SHP77 (cell line): ENCODE measurements at places on chromosomes 13 and 19.
A peak's percentile ranks its signal among the peaks of the same experiment; 100 is the strongest.

DNA sequence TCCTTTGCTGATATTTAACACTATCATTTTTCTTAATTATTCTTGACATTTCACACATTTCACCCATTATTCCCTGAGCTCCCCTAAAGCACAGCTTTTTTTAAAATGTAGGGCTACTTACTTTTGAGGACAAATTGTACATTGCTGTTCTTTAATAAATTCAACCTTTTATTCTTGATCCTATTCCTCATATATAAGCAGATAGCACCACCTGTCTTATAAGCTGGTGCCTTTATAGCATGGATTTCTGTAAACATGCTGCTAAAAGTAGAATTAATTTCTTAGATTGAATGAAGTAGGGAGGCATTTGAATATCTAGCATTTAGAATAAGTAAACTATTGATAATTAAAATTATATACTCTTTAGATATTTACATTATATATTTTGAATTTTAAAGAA, 603.4 kb upstream of the PCDH9 start:
- DNase-seq = no peak

DNA sequence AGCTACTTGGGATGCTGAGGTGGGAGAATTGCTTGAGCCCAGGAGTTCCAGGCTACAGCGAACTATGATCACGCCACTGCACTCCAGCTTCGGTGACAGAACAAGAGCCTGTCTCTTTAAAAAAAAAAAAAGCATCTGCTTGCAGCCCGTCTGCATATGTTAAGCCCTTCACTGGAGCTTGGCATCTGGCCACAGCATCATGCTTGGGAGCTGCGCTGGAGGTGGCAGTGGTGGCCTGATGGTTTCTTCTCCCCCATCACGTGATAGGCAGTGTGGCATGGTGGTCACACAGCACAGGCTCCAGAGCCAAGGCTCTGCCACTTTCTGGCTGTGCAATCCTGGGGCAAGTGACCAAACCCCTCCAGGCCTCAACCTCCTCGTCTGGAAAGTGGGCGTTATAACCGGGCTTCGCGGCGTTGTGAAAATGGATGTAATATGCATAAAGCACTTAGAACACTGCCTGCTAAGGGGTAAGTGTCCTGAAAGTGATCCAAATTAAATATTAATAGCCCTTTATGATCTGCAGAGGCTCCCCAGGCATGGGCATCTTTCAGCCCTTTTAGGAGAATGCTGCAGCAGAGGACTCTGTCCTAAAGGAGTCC, 24.4 kb downstream of the MARK4 start:
- DNase-seq = no peak

GRCh38 chr19:49339301-49340068, 4.3 kb downstream of the CD37 start:
- no peak for DNase-seq

GRCh38 chr13:41756198-41756880, 204.6 kb downstream of the VWA8 start:
- no peak for DNase-seq

DNA sequence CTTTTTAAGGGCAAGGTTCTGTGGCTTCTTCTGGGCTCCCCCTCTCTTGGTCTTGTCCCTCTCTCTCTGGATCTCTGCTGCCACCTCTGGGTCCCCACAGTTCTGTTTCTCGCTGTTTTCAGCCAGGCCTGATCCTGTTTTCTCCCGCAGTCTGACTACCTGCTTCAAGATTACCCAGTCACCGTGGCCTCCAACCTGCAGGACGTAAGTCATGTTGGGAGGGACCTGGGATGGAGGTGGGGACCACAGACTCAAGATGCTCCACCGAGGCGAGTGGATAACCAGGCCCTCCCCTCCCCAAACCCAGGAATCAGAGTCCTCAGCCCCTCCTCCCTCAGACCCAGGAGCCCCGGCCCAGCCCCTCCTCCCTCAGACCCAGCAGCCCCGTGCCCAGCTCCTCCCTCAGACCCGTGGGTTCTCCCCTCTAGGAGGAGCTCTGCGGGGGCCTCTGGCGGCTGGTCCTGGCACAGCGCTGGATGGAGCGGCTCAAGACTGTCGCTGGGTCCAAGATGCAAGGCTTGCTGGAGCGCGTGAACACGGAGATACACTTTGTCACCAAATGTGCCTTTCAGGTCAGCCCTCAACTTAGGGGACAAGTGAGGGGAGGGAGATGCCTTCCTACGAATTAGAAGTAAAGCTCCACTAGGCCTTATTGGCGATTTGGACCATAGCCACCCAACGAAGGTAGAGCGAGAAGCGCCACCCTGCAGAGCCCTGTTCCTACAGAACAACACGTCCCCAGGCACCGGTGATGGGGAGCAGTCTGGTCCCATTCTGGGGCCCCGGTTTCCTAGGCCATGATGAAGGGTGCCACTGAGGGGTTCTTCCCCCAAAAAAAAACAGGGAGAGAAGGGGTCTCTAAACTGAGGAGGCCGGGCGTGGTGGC, 2.2 kb downstream of the FLT3LG start:
- DNase-seq = peak; percentile 81

GRCh38 chr19:21694171-21694906, 73.0 kb downstream of the ZNF100 start:
- DNase-seq = no peak

GRCh38 chr13:76887076-76887563, 915 bp upstream of the KCTD12 start:
- no peak for DNase-seq

DNA sequence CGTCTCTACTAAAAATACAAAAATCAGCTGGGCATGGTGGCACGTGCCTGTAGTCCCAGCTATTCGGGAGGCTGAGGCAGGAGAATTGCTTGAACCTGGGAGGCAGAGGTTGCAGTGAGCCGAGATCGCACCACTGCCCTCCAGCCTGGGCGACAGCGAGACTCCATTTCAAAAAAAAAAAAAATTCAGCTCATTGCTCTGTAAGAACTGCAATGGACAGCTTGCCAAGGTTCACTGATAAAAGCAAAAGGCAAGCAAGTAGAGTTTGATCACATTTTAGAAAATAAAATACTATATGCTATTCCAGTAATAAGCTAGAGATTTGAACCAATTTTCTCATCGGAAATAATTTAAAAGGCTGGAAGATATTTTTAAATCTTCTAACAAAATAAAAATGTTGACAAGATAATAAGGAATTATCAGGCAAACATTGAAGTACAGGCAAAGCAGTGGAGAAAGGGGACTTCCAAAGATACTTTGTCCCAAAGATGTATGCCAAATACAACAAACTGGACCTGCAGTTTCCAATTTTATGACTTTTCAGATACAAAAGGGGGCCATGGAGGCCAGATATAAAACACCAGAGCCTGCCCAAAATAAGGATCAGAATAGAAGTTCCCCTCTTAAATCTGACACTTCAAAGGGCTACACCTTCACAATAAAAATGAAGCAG, 29.6 kb downstream of the SLC6A16 start:
- DNase-seq = no peak

- DNase-seq = no peak
Observed at GRCh38 chr13:45199711-45200110, 1.1 kb downstream of the KCTD4 start.

DNA sequence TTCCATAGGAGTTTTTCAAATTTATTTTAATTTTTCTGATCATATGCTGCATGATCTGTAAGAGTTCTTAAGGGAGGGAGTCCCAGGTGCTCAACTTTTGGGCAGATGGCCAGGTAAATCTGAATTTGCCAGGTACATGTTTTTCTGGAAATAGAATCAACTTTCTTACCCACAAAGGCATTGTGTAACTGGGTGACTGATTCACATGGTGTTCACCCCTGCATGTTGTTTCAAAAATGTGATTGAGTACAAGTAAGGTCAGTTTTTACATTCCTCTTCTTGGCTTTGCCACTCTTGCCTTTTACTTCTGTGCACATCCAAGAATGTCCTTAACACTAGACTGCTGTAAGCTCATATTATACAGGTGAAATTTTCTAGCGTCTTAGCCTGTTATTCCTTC, 30.4 kb downstream of the RB1 start:
- no peak for DNase-seq

DNA sequence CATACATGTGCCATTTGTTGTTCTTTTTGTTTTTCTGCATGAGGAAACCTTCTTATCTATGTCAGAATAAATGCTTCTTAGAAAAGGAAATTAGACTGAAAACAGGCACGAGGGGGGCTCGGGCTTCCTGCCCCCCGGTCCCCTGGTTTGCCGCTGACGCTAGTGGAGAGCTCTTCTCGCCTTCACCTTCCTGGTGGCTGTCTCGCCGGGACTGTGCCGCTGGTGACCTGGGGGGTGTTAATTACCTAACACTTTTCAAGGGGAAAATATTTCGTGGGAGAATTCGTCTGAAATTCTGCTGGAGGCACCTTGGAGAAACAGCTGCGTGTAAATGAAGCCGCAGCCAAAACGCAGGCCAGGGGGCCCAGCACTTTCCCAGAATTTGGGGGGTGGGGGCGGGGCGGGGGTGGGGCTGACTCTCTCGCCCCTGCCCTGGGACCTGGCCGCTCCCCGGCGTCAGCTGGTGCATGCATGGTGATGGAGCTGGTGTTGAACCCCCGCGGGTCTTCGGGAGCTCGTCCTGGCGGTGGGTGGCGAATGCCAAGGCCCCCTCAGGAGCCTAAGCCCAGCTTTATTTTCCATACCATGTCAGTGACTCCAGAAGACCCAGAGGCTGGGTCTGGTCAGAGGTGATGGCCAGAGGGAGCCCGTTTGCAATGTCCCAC, 58.3 kb upstream of the MCF2L start:
- no peak for DNase-seq

GRCh38 chr19:9986787-9987281, 23.5 kb downstream of the COL5A3 start:
- DNase-seq = no peak

DNA sequence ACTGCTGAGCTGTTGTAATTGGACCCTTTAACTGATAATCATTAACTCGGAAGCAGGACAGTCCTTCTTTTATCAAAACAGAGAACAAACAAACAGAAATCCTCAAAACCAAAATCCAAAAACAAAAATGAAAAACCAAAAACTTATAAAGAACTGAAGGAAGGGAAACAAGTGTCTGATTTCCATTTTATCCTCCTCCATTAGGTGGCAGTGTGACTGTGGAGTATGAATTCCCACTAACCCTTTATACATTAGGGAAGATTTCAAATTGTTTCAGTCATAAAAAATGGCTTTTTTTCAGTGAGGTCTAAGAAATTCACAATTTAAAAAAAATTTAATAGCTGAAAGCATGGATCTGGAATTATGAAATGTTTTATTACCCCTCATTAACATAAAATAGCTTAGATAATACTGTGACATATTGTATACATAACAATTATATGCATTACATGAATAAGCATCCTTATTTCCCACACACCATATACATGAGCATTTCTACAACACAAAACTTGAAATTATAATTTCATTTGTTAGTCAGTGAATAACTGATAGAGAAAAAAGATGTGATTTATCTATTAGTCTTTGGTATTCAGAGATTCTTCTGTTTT, 1074.3 kb upstream of the PCDH9 start:
- DNase-seq = peak; percentile 29

DNA sequence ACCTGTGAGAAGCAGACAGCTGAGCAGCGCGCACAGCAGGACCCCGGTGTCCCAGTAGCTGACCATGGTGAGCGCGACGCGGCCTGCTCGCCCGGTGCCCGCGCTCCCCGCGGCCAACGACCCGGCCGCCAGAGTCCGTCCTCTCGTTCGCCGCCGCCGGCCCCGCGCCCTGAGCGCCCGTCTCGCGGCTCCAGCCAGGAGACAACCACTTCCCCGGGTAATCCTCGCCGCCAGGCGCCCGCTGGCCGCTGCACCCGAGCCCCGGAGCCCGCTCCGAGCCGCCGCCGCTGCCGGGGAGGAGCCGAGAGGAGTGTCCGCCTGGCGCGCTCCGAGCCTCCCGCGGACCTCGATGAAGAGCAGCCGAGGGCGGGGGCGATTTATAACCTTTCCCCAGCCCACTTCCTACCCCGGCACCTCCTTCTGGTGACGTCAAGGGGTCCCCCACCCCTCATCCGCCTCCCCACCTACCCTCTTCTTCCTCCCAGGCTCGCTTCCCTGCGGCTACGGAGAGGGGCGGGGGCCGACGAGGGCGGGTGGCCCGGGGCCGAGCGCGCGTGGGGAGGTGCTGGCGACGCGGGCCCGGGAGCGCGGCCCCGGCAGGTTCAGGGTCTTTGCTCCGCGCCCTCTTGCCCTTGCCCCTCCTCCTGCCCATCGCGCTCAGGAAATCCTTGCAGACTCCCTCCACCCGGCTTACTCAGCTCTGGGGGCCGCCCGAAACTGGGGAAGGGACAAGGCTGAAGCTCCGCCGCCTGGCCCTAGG, at the start of gene FLT1:
Gene FLT1 (minus strand): TSS at position 351 of the 760 bp plus-strand sequence. CDS start 285 bp downstream, at position 66.
- DNase-seq = no peak

DNA sequence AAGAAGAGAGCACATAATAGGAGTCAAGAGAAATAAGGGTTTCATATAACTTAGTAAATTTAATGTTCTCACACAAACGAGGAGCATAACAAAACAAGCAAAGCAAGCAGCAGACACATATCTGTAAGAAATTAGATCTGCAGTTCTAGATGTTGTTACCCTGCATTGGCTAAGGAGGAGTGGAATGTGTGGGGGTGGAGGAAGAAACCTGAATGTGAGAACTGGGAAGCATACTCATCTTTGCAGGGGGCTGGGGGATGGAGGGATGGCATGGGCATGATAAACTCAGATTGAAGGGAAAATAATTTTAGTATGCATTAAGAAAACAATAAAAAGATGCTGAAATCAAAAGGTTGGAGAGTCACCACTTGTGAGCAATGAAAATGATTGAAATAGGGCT, 255.0 kb downstream of the LIG4 start:
- DNase-seq = no peak
